ENCODE measurements at places on chromosomes 7 and 10.
A peak's percentile ranks its signal among the peaks of the same experiment; 100 is the strongest.

DNA sequence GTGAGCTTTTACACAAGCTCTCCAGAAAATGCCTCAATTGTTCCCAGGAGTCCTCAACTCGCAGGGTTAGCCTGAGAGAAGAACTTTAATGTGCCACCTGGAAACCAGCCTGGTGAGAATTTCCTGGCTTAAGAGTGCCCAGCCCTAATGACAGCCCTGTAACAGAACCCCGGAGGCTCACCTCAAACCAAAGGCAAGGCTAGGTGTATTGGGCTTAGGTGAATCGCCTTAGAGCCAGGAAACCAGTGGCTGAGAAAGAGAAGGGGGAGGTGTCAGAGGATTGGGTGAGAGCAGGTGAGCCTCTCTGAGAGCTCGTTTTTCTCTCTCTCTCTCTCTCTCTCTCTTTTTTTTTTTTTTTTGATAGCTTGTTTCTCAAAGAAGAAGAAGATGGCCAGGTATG lies 7.3 kb downstream of the OCM2 start:
- no peak for DNase-seq

DNA sequence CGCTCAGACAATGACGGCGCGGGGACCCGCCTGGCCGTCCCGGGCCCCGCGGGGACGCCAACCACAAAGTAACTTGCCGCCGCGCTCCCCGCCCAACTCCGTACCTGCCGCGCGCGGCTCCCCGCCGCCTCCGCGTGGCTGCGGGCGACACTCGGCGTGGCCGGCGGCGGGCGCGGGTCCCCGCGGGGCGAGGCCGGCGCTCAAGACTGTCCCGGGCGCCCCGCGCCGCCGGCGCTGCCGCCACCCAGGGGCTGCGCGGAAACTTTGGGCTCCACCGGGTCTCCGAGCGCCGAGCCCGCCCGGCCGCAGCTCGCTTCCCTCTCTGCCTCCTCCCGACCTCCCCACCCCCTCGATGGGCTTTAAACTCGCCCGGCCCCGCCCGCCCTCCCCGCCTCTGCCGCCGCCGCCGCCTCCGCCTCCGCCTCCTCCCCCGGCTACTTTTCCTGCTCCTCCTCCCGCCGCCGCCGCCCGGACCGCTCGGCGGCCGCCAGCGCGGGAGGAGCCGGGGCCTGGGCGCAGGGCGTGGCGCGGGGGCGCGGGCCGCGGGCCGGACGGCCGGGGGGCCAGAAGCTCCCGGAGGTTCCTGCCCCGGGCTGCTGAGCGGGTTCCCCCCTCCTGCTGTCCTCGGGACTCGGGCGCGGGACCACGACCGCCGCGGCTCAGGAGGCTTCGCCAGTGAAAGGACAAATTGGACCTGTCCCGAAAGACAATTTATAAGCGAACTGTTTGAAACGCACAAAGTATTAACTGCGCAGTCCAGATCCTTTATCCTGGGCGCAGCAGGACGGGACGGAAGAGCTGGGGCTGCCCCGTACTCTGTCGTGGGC lies 10.6 kb upstream of the GRB10 start:
- peak; percentile 26 for DNase-seq

DNA sequence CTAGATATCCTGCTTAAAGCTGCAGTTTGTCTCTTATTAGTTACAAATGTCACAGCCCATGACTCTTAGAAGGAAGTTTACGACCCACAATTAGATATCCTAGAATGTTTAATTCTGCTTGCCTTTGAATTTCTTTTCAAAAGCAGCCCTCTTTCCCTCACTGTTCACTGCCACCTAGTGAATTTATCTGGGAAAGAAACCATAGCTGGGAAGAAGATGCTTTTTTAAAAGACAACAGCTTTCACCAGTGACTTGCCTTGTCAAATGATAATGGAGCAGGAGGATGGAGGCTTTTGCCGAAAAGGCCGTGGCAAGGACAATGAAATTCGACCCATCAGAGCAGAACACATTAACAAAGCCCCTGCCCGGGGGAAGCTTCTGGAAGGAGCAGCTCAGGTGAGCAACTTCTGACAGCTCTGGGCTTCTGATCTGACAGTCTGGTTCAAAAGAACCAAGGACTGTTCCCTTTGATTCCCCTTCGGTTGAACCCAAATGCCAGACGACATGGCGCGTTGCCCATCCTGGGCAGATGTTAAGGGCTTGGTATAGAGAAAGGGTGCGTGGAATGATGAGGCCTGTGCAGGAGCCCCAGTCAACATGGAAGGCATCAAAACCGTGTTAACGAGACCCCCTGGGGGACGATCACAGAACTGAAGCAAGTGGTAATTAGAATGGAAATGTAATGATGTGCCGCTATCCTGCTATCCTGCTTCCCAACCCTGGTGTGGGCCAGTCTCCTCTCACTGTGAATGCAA lies 236.8 kb downstream of the FRMD4A start:
- DNase-seq: peak; percentile 65

- DNase-seq: no peak
Measured at GRCh38 chr10:60340973-60341372, 48.7 kb downstream of the ANK3 start.

GRCh38 chr10:91006752-91007346 lies 86.0 kb upstream of the ANKRD1 start:
- DNase-seq: no peak

- no peak for DNase-seq
Measured at GRCh38 chr7:2033586-2034135, 199.1 kb downstream of the MAD1L1 start.

- no peak for DNase-seq
Measured at GRCh38 chr10:16993186-16993585, 136.4 kb downstream of the CUBN start.

DNA sequence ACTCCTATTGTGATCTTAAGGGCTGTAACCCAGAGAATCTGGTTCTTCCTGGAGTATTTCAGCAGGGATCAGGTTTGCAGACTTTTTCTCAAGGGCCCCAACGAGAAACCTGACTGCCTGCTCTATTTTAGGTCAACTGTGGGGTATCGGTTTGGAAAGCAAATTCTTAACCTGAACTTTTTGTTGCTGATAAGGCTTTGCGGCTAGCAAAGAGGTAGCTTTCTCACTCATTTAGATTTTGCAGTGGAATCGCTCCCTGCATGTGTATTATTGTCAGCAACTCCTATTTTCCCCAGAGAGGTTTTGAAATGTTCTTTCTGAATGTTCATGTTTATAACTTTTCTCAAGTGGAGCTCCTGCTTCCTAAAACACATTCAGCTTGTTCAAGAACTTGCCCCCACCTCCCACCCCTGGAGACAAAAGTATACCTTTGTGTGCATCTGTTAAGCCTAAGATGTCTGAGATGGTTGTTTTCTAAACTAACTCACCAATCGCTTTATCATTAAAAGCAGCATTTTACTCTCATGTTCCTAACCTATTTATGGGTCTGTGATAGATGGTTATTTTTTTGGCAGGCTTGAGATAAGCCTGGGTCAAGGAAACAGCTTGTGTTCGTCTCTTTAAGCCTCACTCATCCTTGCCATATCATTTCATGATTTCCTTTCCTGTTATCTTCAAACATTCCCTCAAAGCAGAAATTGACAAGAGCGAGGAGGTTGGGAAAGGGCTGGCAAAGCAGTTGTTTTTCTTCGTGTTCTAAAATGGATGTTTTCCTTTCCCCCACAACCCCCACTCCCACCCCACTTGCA lies 129.8 kb downstream of the BAMBI start:
- no peak for DNase-seq

DNA sequence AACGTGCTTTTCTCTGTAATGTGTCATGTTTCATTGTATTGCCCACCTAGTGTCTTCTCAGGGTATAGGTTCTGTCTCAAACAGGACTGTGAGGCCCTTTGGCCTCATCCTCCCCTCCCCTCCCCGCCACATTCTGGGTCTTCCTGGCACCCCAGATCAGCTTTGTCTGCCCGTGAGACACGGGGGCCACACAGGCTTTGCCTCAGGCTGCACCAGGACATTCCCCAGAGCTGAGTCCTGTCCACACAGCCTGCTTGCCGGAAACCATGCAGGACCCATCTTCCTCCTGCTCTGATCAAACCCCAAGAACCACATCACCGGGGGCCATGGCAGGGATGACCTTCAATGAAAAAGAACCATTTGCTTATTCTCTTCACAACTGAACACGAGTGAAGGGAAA lies 18.6 kb downstream of the MAT1A start:
- no peak for DNase-seq

GRCh38 chr10:123429706-123430221 lies 236.4 kb upstream of the GPR26 start:
- DNase-seq: no peak

- DNase-seq: no peak
Measured at GRCh38 chr10:131569851-131570715, 258.6 kb upstream of the TCERG1L start.

GRCh38 chr10:44028384-44029137 lies 356.3 kb downstream of the CXCL12 start:
- no peak for DNase-seq

GRCh38 chr10:122849900-122850605 lies 4.4 kb upstream of the CUZD1 start:
- no peak for DNase-seq

- DNase-seq: peak; percentile 10
Measured at GRCh38 chr10:557792-558328, 131.6 kb downstream of the DIP2C start.

DNA sequence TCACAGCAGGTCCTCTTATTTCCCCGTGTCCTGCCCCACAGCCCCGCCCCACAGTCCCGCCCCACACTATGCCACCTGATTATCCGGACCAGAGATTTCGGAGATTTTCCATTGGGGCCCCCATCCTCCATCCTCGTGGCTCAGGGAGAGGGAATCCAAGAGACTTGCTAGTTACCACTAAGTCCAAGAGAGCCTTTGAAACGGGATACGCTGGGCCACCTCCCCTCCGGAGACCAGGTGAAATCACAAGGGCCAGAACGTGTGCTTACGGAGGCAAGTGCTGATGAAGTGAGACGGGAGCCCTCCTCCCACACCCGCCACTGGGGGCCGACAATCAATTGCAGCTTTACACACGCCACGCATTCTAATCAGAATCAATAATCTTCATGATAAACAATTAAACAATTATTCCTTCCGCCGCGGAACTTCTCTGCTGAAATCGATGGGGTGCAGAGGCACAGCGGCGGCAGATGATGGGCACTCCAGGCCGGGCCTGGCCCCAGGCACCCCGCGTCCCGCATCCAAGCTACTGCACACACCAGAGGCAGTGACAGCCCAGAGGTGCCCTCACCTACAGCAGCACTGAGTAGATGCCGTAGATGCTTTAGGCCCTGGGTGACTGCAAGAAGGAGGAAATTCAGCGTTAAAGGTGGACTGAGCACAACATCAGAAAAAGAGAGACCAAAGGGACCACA lies 534.0 kb upstream of the FOXK1 start:
- no peak for DNase-seq

- DNase-seq: peak; percentile 53
Measured at GRCh38 chr7:123633553-123633952, 22.1 kb upstream of the LMOD2 start.

- DNase-seq: no peak
Measured at GRCh38 chr7:53521638-53522184, 486.3 kb downstream of the POM121L12 start.

GRCh38 chr7:125636320-125636962 lies 706.8 kb upstream of the POT1 start:
- no peak for DNase-seq

DNA sequence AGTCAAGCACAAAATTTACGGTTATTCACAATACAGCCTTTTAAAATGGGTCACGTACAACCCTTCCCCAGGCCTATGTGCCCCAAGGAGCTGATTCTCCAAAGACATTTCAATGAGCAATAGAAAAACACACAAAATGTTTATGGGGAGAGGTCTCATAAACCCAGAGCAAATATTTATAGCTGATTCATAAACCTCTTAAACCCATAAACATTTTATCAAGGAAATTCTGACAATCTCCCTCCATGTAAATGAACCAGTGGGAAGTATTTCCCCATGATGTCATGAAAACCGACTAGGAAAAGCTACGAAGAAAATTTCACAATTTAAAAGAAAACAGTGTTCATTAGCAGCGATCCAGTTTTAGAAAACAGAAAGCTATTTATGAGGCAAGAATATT lies 36.0 kb downstream of the SFMBT2 start:
- DNase-seq: no peak
